ENCODE measurements at places on chromosomes 6 and 20. TPM values are rescaled to one million over a fixed set of nuclear protein-coding genes. Genes with fewer than 3 reads are reported as not detected.

DNA sequence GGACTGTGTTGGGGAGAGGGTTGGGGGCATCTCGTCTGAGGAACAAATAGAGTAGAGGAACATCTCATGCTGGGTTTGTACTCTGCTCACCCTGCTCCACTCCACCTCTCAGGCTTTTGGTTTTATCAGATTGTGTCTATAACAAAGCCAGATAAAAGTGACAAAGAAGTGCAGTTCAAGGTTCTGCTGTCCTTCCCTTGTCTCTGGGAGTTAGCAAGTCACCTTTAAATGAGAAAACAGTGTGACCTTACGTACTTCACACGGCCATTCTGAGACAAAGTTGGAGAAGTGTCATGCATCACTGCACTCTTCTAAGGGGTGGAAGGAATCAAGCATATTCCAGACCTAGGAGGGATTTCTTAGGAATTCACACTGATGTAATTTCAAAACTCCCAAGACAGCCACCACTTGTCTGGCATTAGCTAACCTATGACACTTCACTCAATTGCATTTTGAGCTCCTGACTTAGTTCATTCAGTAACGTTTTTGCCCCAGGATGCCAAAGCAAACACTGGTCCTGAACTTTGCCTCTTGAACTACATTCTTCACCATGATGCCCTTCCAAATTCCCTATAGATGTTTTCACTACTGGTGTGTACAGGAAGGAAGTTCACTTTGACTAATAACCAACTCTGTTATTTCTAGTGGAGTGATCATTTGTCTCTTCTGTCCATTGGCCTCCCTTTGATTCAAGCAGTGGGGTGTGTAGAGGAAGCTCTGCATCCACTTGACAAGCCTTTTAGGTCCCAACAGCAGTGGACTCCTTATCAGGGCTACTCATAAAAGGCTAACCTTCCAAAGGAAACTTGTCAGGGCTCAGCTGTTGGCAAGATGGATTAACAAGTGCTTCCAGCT lies 647.6 kb upstream of the FLRT3 start:
- H3K4me3 ChIP-seq: no peak overlapping the region
- H3K27me3 ChIP-seq: no peaks in the 10 kb centered on the region
- H3K4me1 ChIP-seq: peaks cover 12% of the 10 kb centered on the region
- no peaks in the 10 kb centered on the region for H3K36me3 ChIP-seq

The LTA gene
- 0.35 TPM for total RNA-seq

The LRRC73 gene
- total RNA-seq: 1.5 TPM

DNA sequence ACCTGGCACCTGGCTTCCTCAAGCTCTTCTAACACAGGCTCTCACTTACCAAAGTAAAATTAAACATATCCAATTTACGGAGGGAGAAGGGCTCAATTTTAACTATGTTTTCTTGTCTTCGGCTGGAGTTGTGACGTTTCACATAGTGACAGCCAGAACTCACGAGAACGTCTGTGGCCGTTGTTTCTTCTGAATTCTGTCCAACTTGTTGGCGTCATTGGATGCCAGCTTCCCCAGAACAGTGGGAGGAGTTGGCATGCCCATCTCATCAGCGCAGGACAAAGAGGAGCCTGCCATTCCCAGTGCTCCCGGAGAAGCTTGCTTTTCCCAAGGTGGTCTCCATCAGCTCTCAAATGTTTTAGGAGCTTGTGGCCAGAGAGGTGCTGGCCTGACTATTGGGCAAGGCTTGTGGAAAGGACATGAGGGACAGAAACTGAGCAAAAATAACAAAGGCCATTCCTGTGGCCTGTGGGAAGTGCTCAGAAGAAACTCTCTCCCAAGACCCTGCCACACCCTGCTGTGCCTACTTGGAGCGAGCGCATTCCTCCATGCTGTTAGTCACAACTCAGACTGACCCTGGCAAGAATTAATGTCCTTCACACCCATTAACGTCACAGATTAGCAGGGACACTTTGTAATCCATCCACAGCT lies 265.4 kb upstream of the CDH4 start:
- H3K4me1 ChIP-seq: no peaks in the 10 kb centered on the region
- H3K27me3 ChIP-seq: no peaks in the 10 kb centered on the region
- H3K27ac ChIP-seq: no peak overlapping the region

DNA sequence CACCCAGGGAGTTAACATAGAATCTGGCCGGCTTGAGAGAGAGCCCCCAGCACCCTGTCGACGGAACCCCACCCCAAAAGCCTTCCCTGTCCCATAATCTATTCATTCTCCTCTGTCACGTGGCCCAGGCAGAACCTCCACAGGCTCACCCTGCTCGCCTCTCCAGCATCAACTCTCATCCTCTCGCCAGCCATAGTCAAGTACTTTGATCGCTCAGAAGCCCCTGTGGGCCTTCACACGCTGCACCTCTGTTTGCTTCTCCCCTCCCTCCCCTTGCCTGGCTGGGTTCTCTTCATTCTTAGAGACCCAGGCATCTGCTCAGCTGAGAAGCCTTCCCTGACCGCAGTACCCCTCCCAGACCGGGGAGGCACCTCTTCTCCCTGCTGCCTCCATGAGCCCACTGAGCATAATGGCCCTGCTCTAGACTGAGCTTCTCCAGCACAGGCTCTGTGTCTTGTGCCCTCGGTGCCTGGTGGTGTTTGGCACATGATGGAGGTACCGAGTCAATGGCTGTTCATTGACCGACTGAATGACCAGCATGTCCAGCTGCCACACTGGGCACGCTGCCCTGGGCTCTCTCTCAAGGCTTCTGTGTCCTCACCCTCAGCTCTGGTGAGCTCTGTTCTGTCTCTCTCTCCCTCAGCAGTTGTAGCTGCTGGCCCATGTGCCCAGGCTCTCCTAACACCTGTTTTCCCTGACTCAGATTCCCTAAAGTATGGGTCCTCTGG lies 33.7 kb downstream of the PKIG start:
- H3K27me3 ChIP-seq: no peaks in the 10 kb centered on the region
- peaks cover 2% of the 10 kb centered on the region for H3K36me3 ChIP-seq
- H3K4me3 ChIP-seq: no peak overlapping the region
- no peak overlapping the region for H3K27ac ChIP-seq
- no peak for DNase-seq
- no peaks in the 10 kb centered on the region for H3K4me1 ChIP-seq

The FITM2 gene
- 10.0 TPM for total RNA-seq

DNA sequence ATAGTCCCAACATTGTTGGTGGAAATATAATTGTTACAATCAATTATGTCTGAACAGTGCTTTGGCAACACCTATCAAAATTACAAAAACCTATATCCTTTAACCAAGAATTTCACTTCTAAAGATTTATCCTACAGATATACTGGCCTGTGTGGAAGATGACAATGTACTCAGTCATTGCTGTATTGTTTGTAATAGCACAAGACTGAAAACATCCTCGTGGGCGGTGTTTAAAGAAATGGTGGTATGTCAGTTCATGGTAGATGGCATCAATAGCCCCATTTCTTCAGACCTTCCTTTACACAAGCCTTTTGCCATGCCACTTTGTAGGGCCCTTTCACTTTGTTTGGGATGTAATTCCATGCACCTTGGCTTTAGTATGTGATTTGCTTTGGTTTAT lies 9.8 kb upstream of the TPBG start:
- no peak overlapping the region for H3K4me3 ChIP-seq
- no peak for DNase-seq
- no peaks in the 10 kb centered on the region for H3K36me3 ChIP-seq
- H3K27me3 ChIP-seq: no peaks in the 10 kb centered on the region

DNA sequence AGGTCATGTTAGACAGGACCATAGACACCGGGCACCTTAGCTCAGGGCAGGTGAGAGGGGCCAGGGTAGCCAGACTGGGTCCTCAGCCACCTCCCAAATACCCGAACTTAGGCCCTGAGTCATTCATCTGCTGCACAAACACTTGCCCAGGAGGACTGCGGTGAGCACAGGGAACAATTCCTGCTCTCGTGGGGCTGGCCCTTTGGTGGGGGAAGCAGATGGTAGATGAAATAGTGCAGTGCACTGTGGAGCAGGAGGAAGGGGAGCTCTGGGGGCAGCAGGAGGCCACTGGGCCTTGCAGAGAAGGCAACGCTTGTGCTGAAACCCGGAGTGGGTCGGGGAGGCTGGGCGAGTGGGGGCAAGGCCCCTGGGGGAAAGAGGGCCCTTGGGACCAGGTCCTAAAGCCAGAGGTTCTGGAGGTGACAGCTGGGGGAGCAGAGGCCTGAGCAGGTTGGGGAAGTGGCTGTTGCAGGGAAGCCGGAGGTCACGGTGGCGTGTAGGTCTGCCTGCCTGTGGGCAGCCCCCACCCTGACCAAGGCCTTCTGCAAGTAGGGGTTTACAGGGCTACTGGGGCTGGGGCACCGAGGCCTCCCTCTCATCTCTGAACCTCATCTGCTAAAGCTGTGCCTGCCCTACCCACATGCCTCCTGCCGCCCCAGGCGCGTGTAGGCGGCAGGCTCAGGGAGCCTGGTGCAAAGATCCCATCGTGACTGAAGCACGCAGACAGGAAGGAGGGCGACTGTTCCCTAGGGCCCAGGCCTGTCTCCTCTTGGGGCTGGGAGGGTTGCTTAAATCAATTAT lies 4.7 kb upstream of the NPBWR2 start:
- H3K27ac ChIP-seq: no peak overlapping the region
- no peaks in the 10 kb centered on the region for H3K4me1 ChIP-seq
- no peaks in the 10 kb centered on the region for H3K36me3 ChIP-seq

The IL17A gene
- not detected for total RNA-seq

GRCh38 chr20:4862661-4863060 lies 138.6 kb downstream of the SLC23A2 start:
- H3K4me1 ChIP-seq: no peaks in the 10 kb centered on the region
- no peak overlapping the region for H3K27ac ChIP-seq
- H3K36me3 ChIP-seq: peaks cover 26% of the 10 kb centered on the region

The CLPSL2 gene
- not detected for total RNA-seq

The SLC25A27 gene
- total RNA-seq: 22.6 TPM

DNA sequence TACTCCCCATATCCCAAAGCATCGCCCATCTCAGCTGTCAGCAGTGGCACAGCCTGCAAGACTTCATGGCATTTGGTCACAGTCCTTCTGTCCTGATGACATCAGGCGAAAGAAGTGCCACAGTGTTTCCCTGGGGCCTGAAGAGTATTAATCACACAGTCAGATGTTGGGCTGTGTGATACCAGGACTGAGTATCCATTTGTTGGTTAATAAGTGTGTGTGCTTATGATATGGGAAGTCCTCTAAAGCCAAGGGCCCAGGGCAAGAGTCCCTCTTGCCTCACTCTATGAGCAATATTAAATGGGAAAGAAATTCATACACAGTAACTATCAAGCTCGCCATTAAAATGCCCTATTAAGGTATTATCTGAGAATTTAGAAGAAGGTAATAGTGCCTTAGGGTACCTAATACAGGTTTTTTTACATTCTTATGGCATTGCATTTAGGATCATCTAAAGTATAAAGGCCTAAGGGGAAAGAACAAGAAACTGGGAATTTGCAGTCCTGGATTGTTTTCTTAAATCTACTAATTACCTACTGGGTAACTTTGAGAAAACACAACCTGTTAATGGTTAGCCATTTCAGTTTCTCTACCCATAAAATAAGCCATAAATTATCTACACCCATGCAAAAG lies 204.1 kb upstream of the PREP start:
- no peak overlapping the region for H3K4me3 ChIP-seq
- peak overlapping the region; percentile 47 for H3K27ac ChIP-seq
- DNase-seq: peak; percentile 31
- H3K27me3 ChIP-seq: no peaks in the 10 kb centered on the region

DNA sequence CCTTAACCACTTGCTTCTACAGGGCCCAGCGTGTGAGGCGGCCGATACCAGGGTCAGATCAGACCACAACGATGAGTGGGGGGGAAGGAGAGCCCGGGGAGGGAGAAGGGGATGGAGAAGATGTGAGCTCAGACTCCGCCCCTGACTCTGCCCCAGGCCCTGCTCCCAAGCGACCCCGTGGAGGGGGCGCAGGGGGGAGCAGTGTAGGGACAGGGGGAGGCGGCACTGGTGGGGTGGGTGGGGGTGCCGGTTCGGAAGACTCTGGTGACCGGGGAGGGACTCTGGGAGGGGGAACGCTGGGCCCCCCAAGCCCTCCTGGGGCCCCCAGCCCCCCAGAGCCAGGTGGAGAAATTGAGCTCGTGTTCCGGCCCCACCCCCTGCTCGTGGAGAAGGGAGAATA lies 2.8 kb downstream of the RING1 start:
- H3K27me3 ChIP-seq: no peaks in the 10 kb centered on the region
- DNase-seq: no peak
- no peak overlapping the region for H3K27ac ChIP-seq
- peaks cover 19% of the 10 kb centered on the region for H3K4me1 ChIP-seq

DNA sequence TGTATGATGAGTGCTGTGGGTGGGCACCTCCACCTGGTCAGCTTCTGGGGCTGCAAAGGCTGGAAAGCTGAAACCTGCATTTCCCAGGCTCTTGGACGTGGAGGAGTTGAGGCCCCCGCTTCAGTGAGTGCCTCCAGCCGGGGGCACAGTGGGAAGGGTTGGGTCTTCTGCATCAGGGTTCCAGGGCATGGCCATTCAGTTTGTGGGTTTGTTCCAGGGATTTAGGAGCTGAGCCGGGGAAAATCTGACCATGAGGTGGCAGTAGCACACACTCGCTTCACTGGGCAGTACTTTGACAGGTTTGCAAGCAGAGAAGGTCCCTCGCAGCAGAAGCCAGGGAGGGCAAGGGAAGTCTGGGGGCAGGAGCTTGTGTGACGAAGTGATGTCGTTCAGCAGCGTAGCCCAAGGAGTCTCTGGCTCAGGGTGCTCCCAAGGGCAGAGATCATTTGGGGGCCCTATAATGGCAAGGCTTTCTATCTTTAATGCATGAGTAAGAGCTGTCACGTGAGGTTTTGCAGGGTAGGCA lies 69.5 kb upstream of the SULF2 start:
- no peaks in the 10 kb centered on the region for H3K36me3 ChIP-seq
- no peaks in the 10 kb centered on the region for H3K27me3 ChIP-seq
- H3K4me3 ChIP-seq: no peak overlapping the region
- DNase-seq: no peak
- no peak overlapping the region for H3K27ac ChIP-seq

DNA sequence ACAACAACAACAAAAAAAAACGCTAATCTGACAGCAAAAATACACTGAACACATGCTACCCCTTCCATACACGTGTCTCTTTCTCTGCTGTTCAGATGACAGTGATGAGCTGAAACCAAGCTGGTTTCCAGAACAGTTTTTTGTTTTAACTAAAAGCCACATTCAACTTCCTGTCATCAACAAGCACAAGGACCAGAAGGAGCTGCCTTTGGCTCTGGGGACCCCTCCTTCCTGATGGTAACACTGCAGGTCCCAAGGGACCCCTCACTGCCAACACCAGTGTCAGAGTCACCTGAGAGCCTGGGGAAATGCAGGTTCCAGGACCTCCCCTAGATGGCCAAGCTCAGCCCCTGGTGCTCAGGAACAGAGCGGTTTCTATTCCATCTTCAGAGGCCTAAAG lies 6.0 kb downstream of the CST7 start:
- peaks cover 5% of the 10 kb centered on the region for H3K36me3 ChIP-seq
- H3K4me1 ChIP-seq: no peaks in the 10 kb centered on the region
- H3K27ac ChIP-seq: no peak overlapping the region

All from kidney (tissue), 22 donors.